ENCODE measurements at places on chromosomes 4 and X.

DNA sequence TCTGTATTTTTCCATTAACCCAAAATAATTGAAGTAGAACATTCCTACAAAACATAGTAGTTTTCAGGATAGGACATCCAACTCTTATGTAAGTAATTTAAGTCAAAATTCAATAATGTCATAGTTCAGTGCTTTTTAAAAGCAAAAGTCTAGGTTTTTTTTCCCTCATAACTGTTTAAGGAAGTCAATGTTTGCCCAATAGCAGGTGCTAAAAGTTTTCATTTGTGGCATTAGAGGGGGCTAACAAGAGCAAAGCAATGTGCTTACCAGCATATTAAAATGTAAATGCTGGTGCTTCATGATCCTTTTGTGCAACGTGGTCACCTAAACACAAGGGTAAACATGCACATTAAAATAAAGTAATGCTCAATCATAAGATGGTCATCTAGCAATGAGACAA is 155.2 kb upstream of the PPP1R2C start:
- no peak for DNase-seq

GRCh38 chrX:33132569-33132968 is 78.8 kb downstream of the DMD start:
- DNase-seq = no peak

- no peak for DNase-seq
Observed at GRCh38 chrX:8245411-8245810, 74.3 kb upstream of the VCX2 start.

DNA sequence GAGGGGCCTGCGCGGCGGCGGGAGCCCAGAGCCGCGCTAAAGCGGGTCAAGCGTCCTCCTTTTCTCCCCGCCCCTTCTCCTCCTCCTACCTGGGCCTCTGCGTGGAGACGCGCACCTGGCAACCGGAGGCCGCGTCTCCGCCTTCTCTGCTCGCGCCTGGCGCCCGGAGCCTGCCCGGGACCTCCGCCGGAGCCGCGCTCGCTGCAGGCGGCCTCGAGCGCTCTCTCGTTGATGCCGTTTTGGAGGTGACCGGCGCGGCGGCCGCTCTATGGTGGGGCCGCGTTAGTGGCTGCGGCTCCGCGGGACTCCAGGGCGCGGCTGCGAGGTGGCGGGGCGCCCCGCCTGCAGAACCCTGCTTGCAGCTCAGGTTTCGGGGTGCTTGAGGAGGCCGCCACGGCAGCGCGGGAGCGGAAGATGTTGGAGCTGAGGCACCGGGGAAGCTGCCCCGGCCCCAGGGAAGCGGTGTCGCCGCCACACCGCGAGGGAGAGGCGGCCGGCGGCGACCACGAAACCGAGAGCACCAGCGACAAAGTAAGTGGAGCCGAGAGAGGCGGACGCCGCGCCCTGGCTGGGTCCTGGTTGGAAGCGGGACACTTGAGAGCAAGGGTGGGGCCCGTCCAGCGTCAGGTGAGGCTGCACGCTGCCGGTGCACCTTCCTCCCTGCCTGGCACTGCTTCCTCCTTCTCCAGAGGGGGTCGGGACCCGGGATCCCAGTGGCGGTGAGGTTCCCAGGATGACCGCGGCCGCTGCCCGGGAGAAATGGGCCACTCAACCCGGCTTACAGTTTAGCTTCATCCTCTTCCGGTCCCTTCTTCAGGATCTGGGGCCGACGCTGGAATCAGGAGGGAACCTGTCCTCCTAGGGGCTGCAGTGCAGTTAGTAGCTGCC is at the start of gene CDS1:
Gene CDS1 (plus strand): TSS at position 140 of the 888 bp plus-strand sequence. CDS start 275 bp downstream, at position 415.
- no peak for DNase-seq

- DNase-seq = no peak
Observed at GRCh38 chr4:41757521-41758156, 9.1 kb upstream of the PHOX2B start.

DNA sequence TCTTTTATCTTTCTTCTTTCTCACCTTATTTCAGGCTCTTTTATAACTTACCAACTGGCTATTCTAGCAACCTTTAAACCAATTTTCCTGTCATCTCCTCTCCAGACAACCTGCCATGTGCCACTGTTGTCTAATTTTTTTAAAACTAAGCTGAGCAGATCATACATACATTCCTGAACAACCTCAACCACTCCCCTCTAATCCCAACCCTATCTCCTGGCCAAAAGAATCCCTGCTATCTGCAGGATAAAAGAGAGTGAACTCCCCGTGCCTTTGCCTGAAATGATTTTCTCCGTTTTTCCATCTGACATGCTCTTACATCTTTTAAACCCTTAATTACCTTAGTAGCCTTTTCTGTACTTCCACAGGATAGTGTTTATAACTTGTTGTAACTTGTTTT is 35.5 kb downstream of the DCUN1D4 start:
- no peak for DNase-seq

- no peak for DNase-seq
Observed at GRCh38 chr4:174423257-174423944, 98.9 kb downstream of the HPGD start.

GRCh38 chr4:134327274-134328122 is 125.9 kb upstream of the PABPC4L start:
- no peak for DNase-seq

DNA sequence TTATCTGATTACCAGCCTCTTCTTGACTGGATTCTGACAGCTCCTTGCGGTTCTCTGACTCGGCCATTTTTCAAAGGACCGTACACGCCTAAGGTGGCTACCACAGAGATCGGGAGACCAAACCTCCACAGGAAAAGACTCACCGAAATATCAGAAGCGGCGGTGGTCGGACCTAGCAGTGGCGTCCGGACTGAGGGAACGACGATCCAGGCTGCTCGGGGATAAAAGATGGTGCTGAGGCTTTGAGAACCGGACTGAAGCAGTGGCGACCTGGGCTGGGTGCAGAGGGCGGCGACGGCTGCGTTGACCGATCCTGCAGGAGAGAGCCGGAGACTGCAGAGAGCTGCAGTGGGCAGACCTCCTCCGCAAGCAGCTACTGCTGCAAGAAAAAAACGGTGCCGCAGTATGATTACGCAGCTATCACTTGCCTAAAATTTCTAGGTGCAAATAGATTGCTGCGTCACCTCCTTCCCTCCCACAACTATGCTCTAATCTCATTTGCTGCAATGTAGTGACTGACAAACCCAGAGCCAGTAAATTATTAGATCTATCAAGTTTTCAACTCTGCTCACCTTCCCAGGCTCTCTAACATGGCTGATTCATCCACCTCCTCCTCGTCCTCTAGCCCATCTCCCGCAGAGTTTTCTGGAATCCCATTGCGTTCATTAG is at the start of gene NAP1L2:
Gene NAP1L2 (minus strand): TSS at position 426 of the 669 bp plus-strand sequence. CDS start 359 bp downstream, at position 67.
- peak; percentile 1 for DNase-seq

GRCh38 chr4:48462363-48462762 is 20.8 kb upstream of the SLC10A4 start:
- DNase-seq = no peak

DNA sequence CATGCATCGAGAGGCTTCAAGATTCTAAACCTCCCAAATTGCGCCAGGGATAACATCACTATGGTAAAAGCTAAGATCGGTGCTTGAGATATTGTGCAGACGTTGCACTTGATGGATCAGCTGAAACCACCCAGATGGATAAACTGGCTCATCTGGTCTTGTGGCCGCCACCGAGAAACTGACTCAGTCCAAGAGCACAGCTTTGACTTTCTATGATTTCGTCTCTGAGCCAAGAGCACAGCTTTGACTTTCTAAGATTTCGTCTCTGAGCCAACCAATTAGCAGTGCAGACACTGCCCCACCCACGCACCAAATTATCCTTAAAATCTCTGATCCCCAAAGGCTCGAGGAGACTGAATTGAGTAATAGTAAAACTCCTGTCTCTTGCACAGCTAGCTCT is 687.2 kb downstream of the FAM133A start:
- no peak for DNase-seq

GRCh38 chr4:56261027-56261426 is 126.3 kb downstream of the AASDH start:
- peak; percentile 58 for DNase-seq

DNA sequence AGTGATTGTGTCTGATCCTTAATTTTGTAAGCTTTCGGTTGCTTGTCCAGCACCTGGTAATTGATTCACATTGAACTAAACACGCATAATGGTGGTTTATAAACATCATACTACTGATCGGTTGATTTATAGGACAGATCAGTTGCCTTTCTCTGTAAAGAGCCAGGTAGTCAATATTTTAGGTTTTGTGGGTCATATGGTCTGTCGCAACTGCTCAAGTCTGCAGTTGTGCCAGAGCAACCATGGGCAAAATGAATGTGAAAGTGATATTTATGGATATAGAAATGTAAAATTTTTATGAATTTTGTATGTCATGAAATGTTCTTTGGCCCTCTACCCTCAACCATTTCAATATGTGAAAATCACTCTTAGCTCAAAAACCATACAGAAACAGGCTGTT is 8.9 kb downstream of the JADE1 start:
- DNase-seq = no peak

DNA sequence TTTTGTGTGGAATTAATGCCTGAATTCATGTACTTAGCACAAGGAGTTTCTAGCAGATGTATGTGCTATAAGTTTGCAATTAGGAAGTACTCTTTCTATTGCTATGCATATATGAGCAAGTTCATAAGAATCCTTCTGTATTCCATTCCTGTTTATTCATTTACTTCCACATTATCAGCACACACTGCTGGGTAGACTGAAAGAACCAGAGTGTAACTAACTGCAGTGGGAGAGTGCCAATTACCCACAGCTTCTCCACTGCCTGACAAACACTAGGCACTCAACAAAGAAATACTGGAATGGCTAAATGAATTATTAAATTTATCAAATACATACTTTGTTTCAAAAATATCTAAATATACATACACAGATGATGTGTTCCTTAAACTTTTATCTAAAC is 219.6 kb downstream of the CAMK2D start:
- DNase-seq = no peak

DNA sequence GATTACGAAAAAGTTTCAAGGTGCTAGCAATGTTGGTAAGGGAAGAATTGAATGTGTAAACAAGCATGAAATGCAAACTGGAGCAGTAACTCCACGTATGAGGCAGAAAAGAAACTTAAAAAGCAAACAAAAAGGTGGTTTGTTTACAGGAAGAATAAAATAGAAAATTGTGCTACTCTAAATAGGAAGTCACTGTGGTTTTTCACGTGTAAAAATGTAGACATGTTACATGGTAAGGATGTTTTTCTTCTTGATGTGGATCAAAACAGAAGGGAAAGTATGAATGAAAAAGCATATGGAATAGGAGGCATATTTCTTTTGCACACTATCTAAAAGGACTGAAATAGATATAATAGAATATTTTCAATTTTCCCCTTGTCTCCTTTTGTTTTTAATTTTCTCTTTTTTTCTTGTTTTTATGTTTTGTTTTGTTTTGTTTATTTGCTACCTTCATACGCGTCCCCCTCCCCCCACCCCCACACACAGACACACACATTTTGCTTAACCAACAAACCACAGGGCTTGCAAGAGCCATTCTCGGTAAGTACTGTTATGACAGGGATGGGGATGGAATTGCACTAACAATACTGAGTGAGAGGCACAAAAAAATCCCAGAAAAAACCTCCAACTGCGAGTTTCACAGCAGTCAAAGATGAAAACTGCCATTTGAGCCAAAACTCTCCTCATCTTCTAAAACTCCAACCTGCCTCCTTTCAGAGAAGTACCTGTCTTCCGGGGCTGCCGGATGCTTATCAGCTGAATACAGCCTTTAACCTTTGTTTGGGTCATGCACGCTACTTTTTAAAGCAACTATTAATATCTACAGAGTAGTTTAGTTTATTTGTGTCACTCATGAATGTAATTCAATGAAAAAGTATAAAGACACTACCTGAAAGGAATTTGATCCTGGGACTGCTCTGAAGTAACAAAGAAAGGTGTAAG is 135.8 kb downstream of the IL15 start:
- no peak for DNase-seq

DNA sequence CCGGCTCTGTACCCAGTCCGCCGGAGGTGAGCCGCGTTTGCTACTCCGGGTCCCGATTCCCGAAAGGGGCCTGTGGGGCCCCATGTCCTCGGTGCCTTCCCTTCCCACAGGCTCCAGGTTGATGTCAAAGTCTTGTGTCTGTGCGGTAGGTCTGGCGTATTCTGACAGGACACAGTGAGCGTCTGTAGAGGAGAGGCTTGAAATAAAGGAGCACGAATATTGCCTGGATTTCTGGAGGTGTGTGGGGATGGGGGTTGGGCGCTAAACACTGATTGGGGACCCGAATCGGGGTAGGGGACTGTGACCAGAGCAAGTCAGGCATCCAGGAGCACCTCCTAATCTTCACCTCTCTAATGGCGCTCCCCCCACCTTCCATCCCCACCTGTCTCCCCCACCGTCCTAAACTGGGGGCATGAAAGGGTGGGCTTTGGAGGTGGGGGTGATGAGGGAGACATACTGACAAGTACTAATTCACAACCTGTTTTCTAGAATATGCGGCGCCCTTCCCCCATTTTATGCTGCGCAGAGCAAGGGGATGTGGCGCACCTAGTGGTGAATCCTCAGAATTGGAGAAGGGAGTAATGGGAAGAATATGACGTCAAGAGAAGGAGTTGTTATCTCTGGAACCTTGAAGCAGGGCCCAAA is 855 bp downstream of the GPRASP2 start:
- DNase-seq = no peak

DNA sequence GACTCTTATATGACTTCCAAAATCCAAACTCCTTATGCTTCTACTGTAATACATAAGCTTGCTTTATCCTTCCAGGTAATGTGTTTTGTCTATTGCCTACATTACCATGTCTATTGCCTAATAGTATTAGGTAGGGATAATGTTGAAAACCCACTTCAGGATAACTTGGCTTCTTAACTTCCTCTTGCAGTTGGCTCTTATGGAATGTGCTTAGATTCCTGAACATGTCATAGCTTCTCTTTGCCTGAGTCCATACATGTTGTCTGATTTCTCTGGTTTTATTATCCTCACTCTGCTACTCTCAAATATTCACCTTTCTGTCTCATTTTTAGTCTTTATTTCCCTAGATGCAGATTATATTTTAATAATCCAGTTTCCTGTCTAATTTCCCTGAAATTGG is 599.9 kb downstream of the IL15 start:
- DNase-seq = no peak

GRCh38 chr4:132540797-132541196 is 608.3 kb upstream of the PCDH10 start:
- DNase-seq = no peak

- no peak for DNase-seq
Observed at GRCh38 chr4:118012142-118012541, 22.1 kb upstream of the NDST3 start.

Measured in stimulated activated CD4-positive, alpha-beta T cell treated with anti-CD3 and anti-CD28 coated beads, Interleukin-4, amount 100 ng/mL, for 48 hours (primary cell).